Fibroblast of skin of abdomen (primary cell): ENCODE measurements at places on chromosomes 11 and 22.

GRCh38 chr22:28978158-28978557, 83.5 kb downstream of the C22orf31 start:
- DNase-seq = peak; percentile 41

GRCh38 chr11:74311352-74311926, at the start of gene P4HA3:
Gene P4HA3 (minus strand): TSS chr11:74311640. CDS start chr11:74311611, 29 bp downstream.
- DNase-seq = peak; percentile 62

DNA sequence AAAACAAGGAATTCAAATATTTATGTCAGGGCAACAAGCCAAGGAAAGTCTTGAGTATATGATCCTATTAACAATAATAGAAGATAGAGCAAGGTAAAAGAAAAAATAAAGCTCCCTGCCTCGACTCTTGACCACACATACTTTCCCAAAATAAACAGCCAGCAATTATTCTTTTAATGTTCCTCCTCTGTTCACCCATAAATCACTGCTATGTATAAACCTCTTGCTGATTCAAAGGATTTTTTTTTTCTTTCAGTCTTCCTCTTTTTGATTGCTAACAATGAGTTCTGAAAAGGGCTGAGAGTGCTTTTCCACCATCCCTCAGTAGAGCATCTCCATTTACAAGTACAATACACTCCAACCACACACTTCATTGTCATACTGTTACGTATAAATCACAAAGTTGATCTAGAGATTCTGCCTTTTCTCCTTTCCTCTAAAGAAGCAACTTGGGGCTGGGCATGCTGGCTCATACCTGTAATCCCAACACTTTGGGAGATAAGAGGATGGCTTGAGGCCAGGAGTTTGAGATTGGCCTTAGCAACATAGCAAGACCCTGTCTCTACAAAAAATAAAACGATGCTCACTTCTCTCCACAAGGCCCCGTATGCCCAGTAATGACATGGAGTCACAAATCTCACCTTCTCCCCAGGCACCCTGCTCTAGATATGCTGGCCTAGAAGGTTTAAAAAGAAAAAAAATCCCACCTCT, 24.0 kb downstream of the RAB30 start:
- DNase-seq = peak; percentile 44

DNA sequence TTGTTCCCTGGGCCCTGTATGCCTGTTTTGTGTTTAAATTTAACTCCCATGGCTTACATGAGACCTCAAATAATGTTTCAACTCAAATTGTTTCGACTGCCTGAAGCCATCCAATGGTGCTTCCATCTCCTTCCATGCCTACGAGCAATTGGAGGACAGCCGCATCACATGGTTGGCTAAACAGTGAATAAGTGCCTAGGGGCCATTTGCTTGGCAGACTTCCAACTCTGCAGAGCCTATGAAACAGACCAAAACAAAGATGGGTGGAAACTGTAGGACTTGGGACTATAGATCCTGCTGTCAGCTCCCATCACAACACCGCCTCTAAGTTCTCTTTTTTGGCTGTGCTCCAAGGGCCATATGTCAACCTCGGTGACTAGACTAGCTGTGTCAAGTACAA, 84.1 kb downstream of the PARVA start:
- DNase-seq = no peak

GRCh38 chr22:34105461-34106062, 185.3 kb upstream of the LARGE1 start:
- no peak for DNase-seq

DNA sequence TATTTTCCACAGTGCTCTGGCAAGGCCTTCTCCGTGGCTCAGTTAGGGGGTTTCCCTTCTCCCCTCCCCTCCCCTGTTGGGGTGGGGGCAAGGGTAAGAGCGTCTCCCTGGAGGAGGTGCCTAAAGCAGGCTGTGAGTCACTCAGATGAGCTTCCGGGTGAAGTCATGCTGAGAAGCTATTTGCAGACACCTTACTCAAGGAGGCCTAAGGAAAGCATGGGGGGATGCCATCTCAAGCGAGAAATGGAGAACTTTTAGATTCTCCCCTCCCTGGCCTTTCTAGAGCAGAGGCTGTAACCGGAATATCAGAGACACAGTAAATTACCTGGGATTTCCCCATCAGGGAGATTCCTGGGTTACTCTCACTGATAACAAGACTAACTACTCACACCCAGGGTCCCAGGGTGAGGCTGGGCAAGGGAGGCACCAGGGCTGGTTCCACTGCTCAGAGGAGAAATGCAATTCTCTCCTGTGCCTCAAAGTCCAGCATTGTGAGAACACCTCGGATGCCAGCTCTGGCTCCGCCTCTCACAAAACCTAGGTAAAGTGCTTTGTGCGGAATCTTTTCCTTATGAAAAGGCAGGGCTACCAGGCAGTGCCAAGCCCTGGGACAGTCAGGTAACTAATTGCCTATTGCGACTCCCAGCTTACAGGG, 123.6 kb downstream of the ABTB2 start:
- peak; percentile 57 for DNase-seq
